ENCODE measurements at places on chromosomes 3 and 15. TPM values are rescaled to one million over a fixed set of nuclear protein-coding genes. Genes with fewer than 3 reads are reported as not detected.

The CCDC14 gene
- 101 TPM for total RNA-seq

The PAQR5 gene
- total RNA-seq, result 0.25 TPM

DNA sequence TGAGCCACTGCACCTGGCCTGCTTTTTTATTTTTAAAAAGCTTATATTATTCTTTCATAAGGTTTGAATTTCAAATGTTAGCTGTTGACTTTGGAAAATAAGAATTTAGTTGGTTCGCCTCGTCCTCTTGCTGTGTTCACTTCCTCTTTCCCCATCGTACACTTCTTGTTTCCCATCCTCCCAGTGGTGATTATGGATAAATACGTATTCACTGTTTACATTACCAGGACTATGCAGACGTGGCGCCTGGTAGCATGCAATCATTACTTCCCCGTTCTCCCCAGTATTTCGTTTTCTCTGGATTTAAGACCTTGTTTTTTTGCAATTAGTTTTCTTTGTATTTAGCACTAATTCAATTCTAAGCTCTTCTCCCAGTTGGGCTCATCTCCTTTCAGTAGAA, 70.1 kb downstream of the LMLN start:
- H3K4me3 ChIP-seq, result no peak overlapping the region
- no peak for DNase-seq
- no peak overlapping the region for H3K27ac ChIP-seq
- H3K27me3 ChIP-seq, result no peaks in the 10 kb centered on the region
- H3K4me1 ChIP-seq, result no peaks in the 10 kb centered on the region

DNA sequence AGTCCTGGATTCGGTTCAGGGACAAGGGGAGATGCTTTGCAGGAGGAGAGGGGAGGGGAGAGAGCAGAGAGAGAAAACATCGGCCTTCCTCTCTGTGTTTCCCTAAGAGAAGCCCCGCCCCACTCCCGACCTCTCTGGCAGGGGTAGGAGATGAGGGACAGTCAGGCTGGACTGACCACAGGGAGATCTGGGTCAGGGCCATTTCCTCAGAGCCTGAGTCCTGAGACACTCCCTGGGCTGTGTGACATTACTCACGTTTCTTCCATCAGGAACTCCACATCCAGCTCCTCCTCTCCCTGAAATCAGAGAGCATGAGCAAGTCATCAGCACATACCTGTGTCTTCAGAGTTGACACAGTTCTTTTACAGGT, 9.1 kb downstream of the PLA2G4D start:
- no peaks in the 10 kb centered on the region for H3K27me3 ChIP-seq
- H3K27ac ChIP-seq, result no peak overlapping the region
- DNase-seq, result no peak
- H3K4me1 ChIP-seq, result no peaks in the 10 kb centered on the region
- no peaks in the 10 kb centered on the region for H3K36me3 ChIP-seq

Data from testis (tissue), 5 donors.